Calu3 (cell line): ENCODE measurements at places on chromosomes 16 and 17.

- no peak for DNase-seq
Observed at GRCh38 chr16:86495756-86496261, 14.5 kb upstream of the FOXF1 start.

DNA sequence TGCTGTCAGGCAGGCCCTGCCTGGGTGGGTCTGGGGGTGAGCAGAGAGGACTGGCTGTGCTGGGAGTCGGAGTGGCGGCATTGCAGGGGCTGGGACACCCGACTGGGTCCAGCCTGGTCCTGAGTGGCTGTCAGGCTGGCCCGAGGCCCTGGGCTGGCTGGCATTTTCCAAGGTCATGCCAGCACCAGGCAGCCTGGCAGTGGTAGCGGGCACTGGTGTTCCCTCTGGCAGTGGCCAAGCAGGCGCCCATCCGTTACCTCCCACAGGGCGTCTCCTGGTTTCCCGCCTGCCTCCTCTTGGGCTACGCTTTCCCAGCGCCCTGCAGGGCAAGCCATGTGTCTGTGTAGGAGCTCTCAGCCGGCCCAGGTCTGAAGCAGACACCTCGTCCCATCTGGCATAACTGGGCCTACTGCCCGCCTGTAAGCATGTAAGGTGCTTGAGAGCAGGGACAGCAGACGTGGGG is 5.7 kb upstream of the PKMYT1 start:
- DNase-seq, result no peak

DNA sequence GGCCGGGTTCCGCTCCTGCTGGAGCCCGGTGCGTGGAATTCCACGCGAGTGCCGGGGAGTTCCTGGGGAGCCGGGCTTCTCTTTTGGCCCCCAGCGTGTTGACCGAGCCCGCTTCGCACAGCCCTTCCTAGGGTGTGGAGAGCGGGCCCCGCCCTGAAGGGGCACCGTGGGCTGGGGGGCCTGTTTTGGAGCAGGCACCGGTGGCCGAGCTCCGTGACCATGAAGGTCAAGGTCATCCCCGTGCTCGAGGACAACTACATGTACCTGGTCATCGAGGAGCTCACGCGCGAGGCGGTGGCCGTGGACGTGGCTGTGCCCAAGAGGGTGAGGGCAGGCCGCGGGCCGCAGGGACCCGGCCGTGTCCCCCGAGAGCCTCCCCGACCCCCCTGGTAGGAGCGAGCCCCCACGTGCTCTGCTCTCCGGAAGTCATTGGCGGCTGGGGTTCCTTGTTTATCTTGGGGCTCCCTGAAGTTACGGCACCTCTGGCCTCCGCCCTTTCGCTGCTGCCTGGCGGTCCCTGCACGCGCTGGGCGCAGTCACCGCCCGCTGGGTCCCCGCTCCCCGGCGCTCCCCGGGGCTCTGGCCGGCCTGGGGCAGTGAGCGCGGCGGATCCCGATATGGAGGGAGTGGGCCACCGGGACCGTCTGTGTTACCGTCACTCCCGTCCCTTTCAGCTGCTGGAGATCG is 528 bp downstream of the HAGHL start:
- DNase-seq, result no peak

DNA sequence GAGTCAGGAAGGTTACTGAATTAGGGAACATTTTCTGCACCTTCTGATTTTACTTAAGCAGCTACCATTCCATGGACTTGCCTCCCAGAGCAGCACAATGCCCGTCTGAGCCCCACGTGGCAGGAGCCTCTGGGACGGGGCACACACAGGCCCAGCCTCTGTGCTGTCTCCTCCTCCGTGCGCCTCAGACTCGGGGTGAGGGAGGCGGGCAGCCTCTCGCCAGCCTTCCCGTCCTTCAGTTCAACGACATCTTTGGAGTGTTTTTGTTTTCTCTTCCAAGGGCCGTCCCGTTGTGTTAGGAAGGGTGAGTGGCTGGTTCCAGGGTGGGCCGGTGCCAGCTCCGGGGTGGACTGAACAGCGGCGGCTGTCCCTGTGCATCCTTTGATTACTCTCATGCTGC is 31.8 kb downstream of the NDEL1 start:
- DNase-seq, result no peak

DNA sequence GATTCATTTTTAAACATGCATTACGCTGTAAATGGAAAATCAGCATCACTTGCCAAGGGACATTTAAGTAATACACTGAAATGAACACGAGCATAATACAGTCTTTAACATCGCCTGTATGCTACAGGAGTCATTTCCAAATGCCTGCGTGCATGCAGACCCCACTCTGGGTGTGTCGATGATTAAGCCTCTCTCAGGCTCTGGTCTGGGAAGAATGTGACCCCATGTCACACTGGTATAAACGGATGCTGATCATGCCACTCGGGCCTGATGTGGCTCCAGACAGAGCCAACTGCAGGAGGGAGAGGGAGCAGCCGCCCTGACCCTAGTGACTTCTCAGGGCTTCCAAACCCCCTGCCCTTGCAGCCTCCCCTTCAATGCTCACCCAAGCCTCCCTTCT is 10.8 kb downstream of the EMP2 start:
- no peak for DNase-seq

GRCh38 chr17:78337244-78338109 is 22.4 kb downstream of the SOCS3 start:
- no peak for DNase-seq

- DNase-seq, result peak; percentile 57
Observed at GRCh38 chr17:67503184-67503583, 126.1 kb downstream of the PITPNC1 start.

DNA sequence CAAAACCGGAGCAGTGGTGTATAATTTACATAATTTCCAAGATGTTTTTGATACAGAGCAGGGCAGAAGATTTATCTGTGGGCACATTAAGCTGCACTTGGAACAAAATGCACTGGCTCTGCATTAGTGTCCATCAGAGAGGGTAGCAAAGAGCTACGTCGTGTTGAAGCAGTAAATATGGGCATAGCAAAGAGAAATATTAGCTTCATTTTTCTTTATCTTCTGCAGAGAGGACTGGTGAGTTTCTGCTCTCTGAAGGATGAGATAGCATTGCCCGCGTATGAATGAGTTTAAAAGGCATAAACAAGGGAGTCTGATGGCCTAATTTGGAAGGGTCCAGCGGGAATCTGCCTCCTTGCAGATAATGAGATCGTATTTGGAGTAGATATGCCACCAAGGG is 227.8 kb upstream of the CDH11 start:
- DNase-seq, result no peak

DNA sequence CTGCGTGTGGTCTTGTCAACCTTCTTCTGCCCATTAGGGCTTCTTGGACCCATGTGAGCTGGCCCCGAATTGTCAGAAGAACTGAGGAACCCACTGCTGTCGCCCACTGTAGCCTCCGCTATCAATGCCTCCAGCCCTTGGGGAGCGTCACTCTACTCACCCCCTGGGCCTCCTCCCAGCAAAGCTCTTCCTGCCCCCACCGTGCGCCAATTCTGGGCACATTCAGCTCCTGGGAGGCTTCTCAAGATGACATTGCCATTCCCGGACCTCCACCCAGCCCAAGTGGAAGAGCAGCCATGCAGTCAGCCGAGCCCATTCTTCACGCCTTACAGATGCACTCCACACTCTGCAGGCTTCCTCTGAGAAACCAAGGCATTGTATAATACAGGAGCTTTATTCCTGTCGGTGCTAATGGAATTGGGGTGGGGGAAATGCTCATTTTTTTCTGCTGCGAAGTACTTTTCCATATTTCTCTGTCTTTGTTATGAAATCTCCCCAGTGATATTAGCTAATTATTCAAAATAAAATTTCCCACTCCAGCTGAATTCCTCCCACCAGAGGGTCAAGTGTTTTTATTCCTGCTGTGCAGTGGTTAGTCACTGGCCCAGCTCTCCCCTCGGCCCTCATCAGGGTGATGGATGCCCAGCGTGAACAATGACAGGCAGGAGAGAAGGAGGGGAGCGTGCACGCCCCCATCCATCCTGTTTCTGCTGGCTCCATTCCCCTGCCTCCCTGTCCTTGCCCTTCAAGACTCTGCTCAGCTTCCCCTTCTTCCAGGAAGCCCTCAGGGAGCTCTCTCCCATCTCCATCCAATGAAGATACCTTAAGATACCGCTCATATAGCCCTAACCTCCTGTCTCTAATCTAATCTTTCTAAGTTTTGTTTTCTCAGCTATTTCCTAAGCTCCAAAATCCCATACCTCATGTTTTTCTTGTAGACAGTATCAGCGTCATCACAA is 87.7 kb downstream of the C16orf95 start:
- DNase-seq, result no peak

GRCh38 chr16:47493381-47494337 is 32.5 kb downstream of the PHKB start:
- DNase-seq, result no peak

DNA sequence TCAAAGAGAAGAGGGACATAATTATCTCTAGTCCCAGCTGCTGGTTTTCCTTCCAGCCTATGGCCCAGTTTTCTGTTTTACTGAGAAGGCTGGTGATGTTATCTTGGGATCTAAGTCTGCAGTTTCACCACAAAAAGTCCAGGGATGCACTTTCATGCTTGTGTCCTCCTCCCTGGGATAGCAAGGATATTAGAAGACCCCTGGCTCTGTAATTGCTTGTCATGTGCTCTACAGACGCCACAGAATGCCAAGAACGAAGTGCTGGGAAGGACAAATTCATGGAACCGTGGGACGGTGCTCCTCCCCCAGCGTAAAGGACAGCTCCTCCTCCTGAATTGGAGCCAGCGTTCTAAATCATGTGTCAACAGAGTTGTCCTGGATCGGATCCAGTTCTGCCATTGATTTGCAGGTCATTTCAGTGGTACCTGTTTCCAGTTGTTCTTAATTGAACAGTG is 8.6 kb downstream of the MAPT start:
- peak; percentile 54 for DNase-seq

DNA sequence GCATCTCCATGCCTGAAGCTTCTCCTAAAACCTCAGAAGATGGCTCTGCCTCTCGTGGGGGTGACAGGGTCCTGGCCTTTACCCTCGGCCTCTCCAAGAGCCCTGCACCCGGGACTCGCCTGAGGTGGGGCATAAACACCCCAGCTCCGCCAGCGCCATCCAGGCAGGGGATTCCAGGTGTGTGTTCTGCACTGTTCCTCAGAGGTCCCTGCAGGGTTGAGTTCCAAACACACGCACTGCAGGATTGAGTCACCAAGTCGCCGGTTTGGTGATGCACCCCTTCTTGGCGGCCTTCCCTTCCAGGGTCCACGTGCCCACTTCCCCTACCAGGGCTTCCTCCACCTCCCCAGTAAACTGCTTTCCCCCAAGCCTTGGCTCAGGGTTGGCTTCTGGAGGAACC is 40.0 kb upstream of the RBFOX3 start:
- DNase-seq, result no peak

GRCh38 chr17:7582396-7583252 is 1.0 kb upstream of the MPDU1 start:
- no peak for DNase-seq

DNA sequence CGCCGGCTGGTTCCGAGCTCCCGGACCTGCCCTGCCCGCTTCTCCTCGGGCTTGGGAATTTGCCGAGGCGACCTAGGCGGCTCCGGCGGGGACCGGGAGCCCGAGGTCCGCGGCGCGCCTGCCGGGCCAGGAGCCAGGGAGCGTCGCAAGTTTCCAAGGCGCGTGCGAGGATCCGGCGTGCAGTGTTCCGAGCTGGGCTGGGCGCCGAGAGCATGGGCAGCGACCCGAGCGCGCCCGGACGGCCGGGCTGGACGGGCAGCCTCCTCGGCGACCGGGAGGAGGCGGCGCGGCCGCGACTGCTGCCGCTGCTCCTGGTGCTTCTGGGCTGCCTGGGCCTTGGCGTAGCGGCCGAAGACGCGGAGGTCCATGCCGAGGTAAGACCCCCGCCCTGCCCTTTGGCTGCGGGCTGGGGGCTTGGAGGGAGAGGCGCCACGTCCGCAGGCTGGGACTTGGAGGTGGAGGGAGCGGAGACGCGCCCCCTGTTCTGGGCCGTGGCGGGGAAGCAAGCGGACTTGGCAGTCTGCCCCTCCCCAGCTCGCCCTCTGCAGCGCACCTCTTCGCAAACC is 668 bp downstream of the MMP15 start:
- peak; percentile 53 for DNase-seq

DNA sequence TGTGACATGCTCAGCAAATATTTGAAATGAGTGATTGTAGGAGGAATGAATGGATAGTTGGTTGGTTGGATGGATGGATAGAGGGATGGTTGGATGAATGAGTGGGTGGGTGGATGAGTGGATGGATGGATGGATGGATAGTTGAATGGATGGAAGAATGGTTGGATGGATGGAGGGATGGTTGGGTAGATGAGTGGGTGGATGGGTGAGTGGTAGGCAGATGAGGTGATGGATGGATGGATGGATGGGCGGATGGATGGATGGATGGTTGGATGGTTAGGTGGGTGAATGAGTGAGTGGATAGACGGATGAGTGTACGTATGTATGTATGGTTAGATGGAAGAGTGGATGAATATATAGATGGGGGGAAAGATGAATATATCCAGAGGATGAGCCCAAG is 137.7 kb downstream of the RBFOX1 start:
- no peak for DNase-seq

DNA sequence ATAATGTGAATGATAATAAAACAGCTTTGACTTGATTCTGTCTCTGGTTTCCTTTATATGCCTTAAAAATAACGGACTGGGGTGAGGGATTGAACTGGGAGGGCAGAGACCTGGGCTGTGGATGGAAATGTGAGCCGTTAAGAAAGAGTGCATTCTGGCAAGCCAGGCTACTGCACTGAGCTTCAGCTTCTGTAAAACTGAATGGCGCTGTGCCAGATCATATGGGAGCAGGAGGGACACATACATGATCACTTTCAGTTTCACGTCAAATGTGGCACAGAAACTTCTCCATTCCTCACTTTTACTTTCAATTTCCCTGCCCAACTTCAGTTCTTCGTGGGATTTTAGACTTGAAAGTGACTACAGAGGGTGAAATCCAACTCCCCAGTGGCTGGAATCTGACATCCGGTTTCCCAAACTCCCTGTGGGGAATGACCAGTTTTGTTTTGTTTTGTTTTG is 1.1 kb downstream of the MT2A start:
- peak; percentile 52 for DNase-seq

- DNase-seq, result peak; percentile 85
Observed at GRCh38 chr16:69741951-69742904, 12.5 kb downstream of the NOB1 start.

DNA sequence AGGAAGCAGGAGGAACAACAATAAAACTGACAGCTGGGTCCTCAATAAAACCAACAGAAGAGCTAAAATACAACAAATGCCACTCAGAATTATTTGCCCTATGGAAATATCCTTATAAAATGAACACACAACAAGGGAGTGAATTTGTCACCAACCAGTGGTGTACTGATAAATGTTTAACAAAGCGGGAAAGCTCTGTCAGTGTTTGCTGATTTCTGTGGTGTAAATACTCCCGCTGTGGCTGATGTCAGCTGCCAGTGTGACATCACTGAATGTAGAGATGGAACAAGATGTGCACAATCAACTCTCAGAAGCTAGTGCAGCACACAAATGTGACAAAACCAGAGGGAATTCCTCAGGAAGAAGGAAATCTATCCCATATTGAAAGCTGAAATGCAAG is 51.9 kb downstream of the CDYL2 start:
- DNase-seq, result no peak
